Activated CD4-positive, alpha-beta T cell treated with anti-CD3 and anti-CD28 coated beads for 1 hour (primary cell): ENCODE measurements at places on chromosomes 11 and 22.

DNA sequence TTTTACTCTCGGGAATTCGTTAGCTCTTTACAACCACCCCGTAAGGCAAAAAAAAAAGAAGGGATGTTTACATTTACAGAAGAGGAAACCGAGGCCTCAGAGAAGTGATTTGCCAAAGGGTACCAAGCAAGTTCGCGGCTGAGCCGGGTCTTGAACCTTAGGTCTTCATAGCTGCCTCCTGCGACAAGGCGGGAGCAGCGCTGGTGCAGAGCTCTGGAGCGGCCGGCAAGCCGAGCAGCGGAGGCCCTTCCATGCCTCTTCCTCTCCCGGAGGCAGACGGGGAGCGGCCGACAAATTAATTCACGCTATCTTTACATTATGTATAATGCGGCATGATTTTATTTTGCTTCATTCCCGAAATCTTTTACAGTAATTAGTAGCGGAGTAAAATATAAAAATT is 536.3 kb downstream of the INSC start:
- DNase-seq = no peak

- DNase-seq = no peak
These were observed 31.9 kb downstream of the RRP8 start for GRCh38 chr11:6571434-6572008.

- no peak for DNase-seq
These were observed 3.0 kb downstream of the ELMOD1 start for GRCh38 chr11:107593951-107594350.

GRCh38 chr11:44992181-44992582 is 41.5 kb upstream of the TP53I11 start:
- DNase-seq = no peak

GRCh38 chr11:45323601-45324249 is 37.6 kb upstream of the SYT13 start:
- no peak for DNase-seq

DNA sequence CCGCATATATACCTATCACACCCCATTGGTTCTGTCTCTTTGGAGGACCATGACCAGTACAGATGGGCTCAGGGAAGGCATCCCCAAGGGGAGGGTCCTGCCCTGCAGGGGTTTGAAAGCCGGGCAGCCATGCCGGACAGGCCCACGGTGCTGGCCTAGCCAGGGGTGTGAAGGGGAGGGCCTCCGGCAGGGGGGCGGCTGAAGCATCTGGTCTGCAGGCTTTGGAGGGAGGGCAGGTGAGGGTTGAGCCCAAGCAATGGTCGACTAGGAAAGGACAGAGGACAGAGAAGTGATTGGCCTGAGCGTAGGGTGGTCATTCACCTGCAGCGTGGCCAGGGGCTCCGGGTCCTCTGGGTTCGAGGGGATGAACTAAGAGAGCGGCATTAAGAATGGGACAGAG is 11.2 kb upstream of the CTSD start:
- no peak for DNase-seq

GRCh38 chr22:49791682-49792081 is 36.0 kb downstream of the BRD1 start:
- no peak for DNase-seq

DNA sequence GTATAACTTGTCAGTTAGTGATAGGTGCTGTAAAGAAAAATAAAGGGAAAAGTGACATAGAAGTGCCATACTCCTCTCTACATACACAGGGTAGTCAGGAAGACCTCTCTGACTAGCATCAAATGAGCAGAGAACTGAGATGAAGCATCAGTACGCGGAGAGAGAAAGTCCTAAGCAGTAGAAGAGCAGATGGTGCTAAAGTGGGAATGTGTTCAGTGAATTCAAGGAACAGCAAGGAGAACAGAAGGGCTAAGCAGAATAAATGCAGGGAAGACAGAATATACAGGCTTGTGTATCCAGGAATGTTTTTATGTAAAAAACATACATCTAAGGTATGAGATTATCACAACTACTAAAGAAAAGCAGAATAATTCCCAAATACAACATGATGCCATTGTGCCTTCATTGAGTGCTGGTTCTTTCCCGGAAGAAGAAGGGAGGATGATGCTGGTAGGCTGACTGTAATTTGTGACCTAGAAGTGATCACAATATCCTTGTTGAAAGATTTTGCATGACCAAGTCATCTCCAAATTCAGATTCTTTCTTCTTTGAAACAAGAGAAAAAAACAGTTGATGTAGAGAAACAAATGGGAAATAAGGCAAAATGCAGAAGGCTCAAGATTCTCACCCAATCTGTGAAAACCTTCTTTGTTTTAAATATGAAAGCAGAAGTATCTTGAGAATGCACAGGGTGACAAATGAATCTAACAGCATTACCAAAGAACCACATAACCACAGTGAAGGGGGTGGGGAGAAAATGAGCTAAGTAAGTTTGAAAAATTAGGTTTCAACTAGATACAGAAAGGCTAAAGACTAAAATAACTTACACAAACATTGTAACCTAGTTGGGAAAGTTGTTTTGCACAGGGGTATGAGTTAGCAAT is 20.5 kb downstream of the MRE11 start:
- no peak for DNase-seq
